ENCODE measurements at places on chromosomes 1 and 21.

- DNase-seq = no peak
Measured at GRCh38 chr1:31621847-31622730, 4.6 kb downstream of the HCRTR1 start.

- DNase-seq = no peak
Measured at GRCh38 chr1:189921613-189922012, 556.1 kb downstream of the BRINP3 start.

GRCh38 chr1:195415584-195415983, 1192.7 kb downstream of the KCNT2 start:
- DNase-seq = no peak

DNA sequence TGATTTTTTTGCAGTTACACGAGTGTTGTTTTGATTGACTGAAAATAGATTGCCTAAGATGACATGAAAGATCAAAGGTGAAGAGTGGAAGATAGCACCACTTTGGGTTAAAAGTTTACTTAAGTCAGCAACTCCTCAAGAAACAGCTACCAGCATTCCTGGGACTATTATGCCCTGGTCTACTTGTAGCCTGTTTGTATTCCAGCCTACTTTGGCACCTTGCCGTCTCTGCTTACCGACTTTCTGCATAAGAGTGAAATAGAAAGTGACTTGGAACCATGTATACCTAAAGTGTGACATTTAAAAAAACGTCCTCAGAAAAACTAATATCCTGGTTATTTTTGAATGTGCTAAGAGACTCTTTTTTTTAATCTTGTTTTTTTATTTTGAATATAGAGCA, 631.5 kb upstream of the PTBP2 start:
- no peak for DNase-seq

DNA sequence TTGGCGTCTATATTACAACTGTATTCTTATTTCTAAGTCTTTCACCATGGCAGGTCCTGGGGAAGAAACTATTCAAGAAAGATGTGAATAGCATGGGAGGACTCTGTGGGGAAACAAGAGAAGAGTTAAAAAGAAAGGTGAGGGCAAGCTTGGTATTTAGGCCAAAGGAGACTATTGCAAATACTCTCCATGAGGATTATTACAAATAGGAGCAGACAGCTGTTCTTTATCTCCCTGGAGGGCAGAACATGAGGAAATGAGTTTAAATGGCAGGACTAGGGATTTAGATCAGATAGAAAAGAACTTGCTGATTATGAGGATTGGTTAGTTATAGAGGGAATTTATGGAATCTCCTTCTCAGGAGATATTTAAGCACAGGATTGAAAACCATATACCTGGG, 186.8 kb downstream of the CDC7 start:
- DNase-seq = no peak

GRCh38 chr1:29379443-29380073, 143.2 kb downstream of the PTPRU start:
- no peak for DNase-seq

GRCh38 chr1:147267711-147268110, 25.2 kb downstream of the CHD1L start:
- no peak for DNase-seq

GRCh38 chr1:72371259-72372035, 89.1 kb upstream of the NEGR1 start:
- DNase-seq = no peak

GRCh38 chr1:194347200-194347599, 1160.8 kb upstream of the B3GALT2 start:
- no peak for DNase-seq

DNA sequence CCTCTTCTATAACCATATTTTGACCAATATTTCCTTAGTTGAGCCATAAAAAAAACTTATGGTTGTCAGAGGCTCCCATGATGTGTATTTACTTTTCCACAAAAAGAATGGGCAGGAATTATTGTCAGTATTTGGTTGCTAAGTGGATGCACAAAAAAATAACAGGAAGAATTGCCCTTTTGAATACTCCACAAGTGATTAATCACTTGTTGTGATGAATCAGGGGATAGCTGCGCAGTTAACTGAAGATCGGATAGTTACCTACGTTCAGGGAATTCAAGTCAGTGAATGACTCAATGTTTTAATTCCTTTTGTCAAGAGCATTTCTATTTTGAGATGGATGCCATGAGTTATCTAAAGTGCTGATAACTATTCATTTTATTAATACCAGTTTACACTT, 785.2 kb upstream of the B3GALT2 start:
- no peak for DNase-seq

All from stimulated activated CD8-positive, alpha-beta memory T cell treated with anti-CD3 and anti-CD28 coated beads, Interleukin-12 subunit alpha, Interleukin-12 subunit beta, amount 100 ng/mL, for 4 hours (primary cell).